Activated naive CD8-positive, alpha-beta T cell treated with anti-CD3 and anti-CD28 coated beads for 36 hours (primary cell): ENCODE measurements at places on chromosomes 3 and 15.

DNA sequence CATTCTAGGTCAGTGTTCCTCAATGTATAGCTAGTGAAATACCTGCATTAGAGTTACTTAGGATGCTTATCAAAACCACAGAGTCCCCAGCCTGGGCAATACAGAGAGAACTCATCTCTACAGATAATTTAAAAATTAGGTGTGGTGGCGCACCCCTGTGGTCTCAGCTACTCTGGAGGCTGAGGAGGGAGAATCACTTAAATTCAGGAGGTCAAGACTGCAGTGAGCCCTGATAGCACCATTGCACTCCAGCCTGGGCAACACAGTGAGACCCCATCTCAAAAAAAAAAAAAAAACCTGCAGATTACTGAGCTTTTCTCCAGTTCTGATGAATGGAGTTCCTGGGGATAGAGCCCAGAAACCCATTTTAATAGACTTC, 10.1 kb upstream of the MINDY2 start:
- H3K4me3 ChIP-seq: no peak overlapping the region
- no peak overlapping the region for H3K27ac ChIP-seq
- no peaks in the 10 kb centered on the region for H3K27me3 ChIP-seq
- DNase-seq: no peak

DNA sequence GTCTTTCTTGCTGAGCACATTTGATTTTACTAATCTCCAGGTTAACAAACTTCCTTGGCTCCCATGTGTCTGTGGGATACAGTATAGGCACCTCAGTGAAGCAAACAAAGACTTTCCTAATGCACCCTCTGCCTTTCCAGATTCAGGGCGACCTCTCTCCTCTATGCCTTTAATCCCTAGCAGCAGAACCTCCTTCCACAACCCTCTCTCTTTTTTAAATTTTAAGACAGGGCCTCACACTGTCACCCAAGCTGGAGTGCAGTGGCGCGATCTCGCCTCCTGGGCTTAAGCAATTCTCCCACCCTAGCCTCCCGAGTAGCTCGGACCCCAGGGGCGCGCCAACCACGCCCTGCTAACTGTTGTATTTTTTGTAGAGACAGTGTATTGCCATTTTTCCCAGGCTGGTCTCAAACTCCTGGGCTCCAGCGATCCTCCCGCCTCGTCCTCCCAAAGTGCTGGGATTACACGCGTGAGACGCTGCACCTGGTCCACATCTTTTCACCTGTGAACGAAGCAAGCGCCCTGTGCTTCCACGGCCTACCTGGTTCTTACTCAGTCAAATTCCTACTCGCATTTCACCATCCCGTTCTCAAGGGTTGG, 1.7 kb upstream of the HACD3 start:
- H3K4me3 ChIP-seq: no peak overlapping the region
- no peak for DNase-seq
- peaks cover 11% of the 10 kb centered on the region for H3K36me3 ChIP-seq
- no peak overlapping the region for H3K27ac ChIP-seq

DNA sequence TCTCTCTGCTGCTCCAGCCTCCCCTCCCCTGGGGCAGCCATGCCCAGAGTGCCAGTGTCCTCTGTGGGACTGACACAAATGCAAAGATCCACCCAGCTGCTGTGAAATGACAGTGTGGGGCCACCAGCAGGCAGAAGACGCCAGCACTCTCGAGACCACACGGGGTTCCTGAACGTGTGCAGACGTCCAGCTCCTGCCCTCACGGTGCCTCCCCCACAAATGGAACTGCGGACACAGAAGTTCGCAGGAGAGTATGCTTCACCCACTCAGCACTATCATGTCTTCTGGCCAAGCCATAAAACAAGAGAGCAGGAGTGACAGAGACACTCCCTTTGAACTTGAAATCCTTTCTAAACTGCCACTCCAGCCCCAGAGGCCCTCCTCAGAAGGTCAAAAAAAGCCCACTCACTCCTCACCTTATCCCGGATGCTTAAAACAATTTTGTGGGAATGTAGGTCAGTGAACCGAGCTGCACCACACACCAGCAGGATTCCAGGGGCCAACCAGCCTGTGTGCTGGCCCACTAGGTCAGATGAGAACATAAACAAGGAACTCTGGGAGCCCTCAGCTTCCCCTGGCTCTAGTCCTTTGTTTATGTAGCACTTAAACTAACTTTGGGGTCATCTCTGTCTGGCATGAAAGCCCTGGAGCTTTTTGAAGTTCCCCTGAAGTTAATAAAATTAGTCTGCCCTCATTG, 112.6 kb downstream of the DNAJB8 start:
- DNase-seq: no peak
- no peaks in the 10 kb centered on the region for H3K27me3 ChIP-seq
- H3K4me1 ChIP-seq: no peaks in the 10 kb centered on the region
- no peak overlapping the region for H3K4me3 ChIP-seq

DNA sequence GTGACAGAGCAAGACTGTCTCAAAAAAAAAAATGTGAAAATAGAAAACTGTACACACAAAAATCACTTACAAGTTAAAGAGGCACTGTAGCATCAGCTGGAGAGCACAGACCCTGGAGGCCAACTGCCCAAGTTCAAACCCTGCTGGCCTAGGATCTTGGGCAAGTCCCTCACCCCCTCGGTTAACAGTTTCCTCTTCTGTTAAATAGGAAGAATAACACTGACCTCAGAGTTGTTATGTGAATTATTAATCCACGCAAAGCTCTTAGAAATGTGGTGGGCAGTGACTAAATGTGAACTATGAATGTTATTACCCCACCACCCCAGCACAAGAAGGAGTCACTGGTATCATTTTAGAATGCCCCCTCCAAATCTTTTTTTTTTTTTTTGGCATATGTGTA, 11.2 kb downstream of the CIB1 start:
- H3K36me3 ChIP-seq: no peaks in the 10 kb centered on the region
- peaks cover under 1% of the 10 kb centered on the region for H3K4me1 ChIP-seq
- H3K4me3 ChIP-seq: no peak overlapping the region
- no peak overlapping the region for H3K27ac ChIP-seq
- DNase-seq: no peak

DNA sequence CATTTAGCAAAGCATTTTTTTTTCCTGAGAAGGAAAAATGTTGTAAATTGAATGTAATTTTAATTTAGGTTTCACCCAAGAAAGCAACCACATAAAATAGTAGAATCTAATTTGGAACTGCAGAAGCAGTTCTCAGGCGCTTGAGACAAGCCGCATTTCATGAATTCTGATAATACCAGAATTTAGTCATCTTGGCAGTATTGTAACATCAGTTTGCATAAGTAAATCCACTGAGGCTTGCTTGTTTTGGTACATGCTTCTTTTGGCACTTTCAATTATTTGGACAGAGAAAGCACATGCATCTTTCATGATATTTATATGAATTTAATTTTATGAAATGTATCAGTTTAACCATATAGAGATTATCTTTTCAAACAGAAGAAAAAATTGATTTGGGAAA, 389.7 kb upstream of the ROBO1 start:
- H3K36me3 ChIP-seq: no peaks in the 10 kb centered on the region
- no peaks in the 10 kb centered on the region for H3K4me1 ChIP-seq
- no peak overlapping the region for H3K27ac ChIP-seq
- H3K4me3 ChIP-seq: no peak overlapping the region
- no peak for DNase-seq
- H3K27me3 ChIP-seq: no peaks in the 10 kb centered on the region

GRCh38 chr3:78913711-78914110, 854.1 kb downstream of the ROBO1 start:
- no peak overlapping the region for H3K27ac ChIP-seq
- no peak for DNase-seq
- H3K27me3 ChIP-seq: no peaks in the 10 kb centered on the region
- H3K4me1 ChIP-seq: peaks cover 6% of the 10 kb centered on the region
